Ovary (tissue), 10 donors: ENCODE measurements at places on chromosomes 7 and 10. TPM values are rescaled to one million over a fixed set of nuclear protein-coding genes. Genes with fewer than 3 reads are reported as not detected.

- no peak for DNase-seq
- no peak overlapping the region for H3K4me3 ChIP-seq
These were observed 2.4 kb upstream of the CNOT4 start for GRCh38 chr7:135512135-135512887.

GRCh38 chr10:123518765-123519164, 147.4 kb upstream of the GPR26 start:
- no peak overlapping the region for H3K27ac ChIP-seq
- no peaks in the 10 kb centered on the region for H3K27me3 ChIP-seq
- no peaks in the 10 kb centered on the region for H3K4me1 ChIP-seq
- no peaks in the 10 kb centered on the region for H3K36me3 ChIP-seq

DNA sequence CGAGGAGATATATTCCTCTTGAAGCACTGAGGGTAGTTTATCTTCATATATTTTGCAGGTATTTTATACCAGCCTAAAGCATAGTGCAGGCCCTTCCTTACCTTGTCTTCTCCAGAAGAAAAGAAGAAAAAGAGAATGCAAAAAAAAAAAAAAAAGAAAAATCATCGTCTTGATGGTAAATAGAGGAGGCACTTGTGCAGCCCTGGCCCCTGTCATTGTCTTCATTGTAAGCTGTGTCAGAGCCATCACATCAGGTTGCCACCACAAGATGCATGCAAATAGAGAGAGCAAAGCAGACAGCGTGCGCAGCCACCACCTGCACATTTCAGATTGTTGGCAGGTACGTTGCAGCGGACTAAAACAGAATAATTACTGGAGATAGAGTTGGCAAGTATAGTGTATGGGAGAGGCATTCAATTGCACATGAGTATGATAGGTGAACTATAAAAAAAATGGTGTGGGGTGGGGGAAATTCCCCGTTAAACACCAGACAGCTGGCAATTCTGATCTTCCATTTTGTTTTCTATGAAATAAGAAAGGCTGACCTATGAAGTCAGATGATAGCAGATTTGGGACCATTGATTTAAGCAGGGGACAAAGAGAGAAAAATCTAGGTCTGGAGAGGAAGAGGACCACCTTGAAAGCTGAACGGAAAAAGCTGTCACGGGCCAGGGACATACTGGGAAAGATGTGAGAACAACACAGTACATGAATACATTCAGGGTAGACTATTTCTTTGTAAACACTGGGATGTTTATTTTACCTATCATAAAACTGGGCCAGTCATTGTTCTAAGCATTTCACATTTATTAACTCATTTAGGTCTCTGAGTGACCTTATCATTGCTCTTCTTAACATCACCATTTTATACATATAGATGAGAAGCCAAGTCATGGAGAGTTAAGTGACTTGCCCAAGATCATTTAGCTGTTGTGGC, 306.3 kb upstream of the SP8 start:
- H3K4me1 ChIP-seq, result no peaks in the 10 kb centered on the region
- DNase-seq, result no peak
- H3K36me3 ChIP-seq, result no peaks in the 10 kb centered on the region
- no peak overlapping the region for H3K4me3 ChIP-seq
- no peaks in the 10 kb centered on the region for H3K27me3 ChIP-seq
- H3K27ac ChIP-seq, result no peak overlapping the region

DNA sequence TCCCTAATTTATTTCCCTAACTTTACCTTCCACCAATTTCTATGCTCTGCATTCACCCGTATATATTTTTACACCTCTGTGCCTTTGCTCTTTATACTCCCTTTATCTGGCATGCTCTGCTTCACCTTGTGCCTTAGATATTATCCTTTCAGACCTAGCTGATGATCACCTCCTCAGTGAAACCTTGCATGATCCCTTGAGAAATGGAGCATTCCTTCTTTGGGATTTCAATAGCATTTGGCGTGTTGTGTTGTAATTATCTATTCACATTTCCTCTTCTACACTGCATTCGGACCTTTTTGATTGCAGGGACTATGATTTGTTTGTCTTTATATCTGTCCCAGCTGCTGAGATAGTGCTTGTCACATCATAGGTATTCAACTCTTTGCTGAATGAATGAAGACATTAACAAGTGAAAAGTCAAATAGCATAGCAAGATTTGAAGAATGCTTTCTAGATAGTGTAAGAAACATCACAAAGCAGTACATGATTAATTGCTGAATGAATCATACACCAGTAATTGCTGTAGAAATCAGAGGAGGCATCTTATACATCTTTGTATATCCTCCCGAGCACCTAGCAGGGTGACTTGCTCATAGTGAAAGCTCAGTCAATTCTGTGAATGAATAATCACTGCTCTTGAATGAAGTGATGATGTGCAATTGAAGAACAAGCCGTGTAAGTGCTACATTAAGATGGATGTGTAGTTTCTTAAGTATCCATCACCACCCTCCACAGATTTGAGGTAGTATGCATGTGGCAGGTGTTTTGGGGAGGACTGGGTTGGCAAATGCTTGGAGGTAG, 2.0 kb upstream of the TM9SF3 start:
- no peak overlapping the region for H3K4me3 ChIP-seq
- peaks cover 4% of the 10 kb centered on the region for H3K4me1 ChIP-seq
- no peak overlapping the region for H3K27ac ChIP-seq

GRCh38 chr10:126372396-126372795, 15.9 kb downstream of the ADAM12 start:
- H3K27me3 ChIP-seq, result no peaks in the 10 kb centered on the region
- peaks cover 10% of the 10 kb centered on the region for H3K4me1 ChIP-seq
- no peak overlapping the region for H3K4me3 ChIP-seq
- H3K36me3 ChIP-seq, result no peaks in the 10 kb centered on the region
- no peak overlapping the region for H3K27ac ChIP-seq

- no peak overlapping the region for H3K4me3 ChIP-seq
- no peak overlapping the region for H3K27ac ChIP-seq
These were observed 25.2 kb downstream of the FAM241B start for GRCh38 chr10:69655124-69655867.

GRCh38 chr10:33386926-33387325, 52.5 kb upstream of the NRP1 start:
- peaks cover 3% of the 10 kb centered on the region for H3K4me1 ChIP-seq
- no peaks in the 10 kb centered on the region for H3K36me3 ChIP-seq
- no peaks in the 10 kb centered on the region for H3K27me3 ChIP-seq
- no peak for DNase-seq

- DNase-seq, result peak; percentile 70
- H3K27ac ChIP-seq, result no peak overlapping the region
- no peaks in the 10 kb centered on the region for H3K27me3 ChIP-seq
- peaks cover 9% of the 10 kb centered on the region for H3K4me1 ChIP-seq
These were observed 3.3 kb downstream of the EPHA1 start for GRCh38 chr7:143405173-143406001.

DNA sequence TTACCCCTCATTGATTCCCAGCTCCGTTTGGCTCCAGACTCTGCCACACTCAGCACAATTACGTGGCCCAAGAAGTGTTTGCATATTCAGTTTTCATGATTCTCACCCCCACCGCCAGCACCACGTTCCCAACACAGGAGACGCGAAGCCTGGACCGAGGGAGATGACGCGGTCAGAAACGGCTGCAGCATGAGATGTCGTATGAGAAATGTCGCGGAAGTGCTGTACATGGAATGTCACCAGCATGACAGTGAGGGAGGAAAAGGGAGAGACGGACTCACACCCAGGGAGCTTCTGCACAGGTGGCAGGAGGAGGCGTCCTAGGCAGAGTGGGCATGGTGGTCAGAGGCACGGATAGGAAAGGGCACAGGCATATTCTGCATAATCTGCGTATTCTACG, 188.3 kb downstream of the WDR37 start:
- H3K36me3 ChIP-seq, result no peaks in the 10 kb centered on the region
- no peak overlapping the region for H3K4me3 ChIP-seq
- H3K27ac ChIP-seq, result no peak overlapping the region
- H3K4me1 ChIP-seq, result no peaks in the 10 kb centered on the region

GRCh38 chr10:90481326-90481923, 376.4 kb downstream of the HTR7 start:
- no peak overlapping the region for H3K4me3 ChIP-seq
- no peak overlapping the region for H3K27ac ChIP-seq
- no peaks in the 10 kb centered on the region for H3K4me1 ChIP-seq
- H3K36me3 ChIP-seq, result no peaks in the 10 kb centered on the region
- DNase-seq, result no peak

DNA sequence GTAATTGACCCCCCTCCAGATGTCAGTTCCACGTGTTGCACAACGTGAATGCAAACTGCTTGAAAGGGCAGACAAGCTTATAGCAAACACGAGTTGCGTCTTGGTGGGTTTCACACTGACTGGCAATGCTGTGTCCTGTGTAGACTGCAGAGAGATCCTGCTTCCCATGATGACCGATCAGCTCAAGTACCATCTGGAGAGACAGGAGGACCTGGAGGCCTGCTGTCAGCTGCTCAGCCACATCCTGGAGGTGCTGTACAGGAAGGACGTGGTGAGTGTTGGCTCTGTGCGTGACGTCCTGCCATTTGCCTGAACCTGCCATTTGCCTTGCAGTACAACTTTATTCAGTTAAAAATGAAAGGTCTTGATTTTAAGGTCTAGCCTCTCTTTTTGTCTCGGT, 71.1 kb downstream of the INSYN2A start:
- H3K36me3 ChIP-seq, result no peaks in the 10 kb centered on the region
- H3K4me1 ChIP-seq, result no peaks in the 10 kb centered on the region
- no peak for DNase-seq
- no peaks in the 10 kb centered on the region for H3K27me3 ChIP-seq
- no peak overlapping the region for H3K27ac ChIP-seq

DNA sequence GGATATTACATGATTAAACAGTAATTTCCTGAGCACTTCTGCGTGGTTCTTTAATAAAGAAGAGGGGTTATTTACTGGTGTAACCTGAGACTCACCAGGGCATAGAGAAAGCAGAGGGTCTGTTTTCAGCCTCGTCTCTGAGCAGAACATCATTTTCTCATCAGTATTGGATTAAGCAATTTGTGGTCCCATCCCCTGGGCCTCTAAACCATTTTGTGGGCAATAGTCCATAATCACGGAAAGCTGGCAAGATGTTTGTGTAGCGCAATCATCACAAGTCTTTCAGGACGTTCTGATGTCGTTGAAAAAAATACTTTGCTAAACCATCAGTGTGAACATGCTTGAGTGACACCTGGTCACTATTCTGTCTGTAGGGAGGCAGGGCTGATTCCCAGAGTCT, 37.1 kb upstream of the SEC61G start:
- H3K4me1 ChIP-seq, result peaks cover 1% of the 10 kb centered on the region
- no peak overlapping the region for H3K27ac ChIP-seq
- H3K4me3 ChIP-seq, result no peak overlapping the region
- no peaks in the 10 kb centered on the region for H3K27me3 ChIP-seq

DNA sequence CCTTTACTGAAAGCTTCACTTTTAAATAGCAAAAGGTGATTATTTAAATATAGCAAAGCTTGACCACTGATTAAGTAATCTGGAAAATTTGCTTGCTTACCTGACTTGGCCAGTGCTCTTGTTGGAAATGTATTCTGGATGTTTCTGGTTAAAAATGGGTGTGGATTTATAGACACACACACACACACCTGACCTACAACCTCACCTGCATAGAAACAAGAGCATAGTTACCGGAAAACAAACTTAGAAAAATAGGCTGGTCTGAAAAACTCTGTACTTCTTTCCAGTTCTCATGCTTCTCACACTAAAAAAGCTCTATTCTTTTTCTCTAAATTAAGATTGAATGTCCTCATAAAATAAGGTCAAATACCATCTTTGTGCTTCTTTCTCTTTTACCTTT, at the start of gene AGR3:
Gene AGR3, minus strand, starts transcription at position 140 of the 400 bp plus-strand sequence. CDS start 3,365 bp downstream, outside the sequence.
- H3K4me3 ChIP-seq, result no peak within 1 kb of the TSS
- no peaks in the 10 kb centered on the region for H3K36me3 ChIP-seq
- H3K27me3 ChIP-seq, result no peaks in the 10 kb centered on the region
- no peaks in the 10 kb centered on the region for H3K4me1 ChIP-seq
- no peak within 1 kb of the TSS for H3K27ac ChIP-seq

DNA sequence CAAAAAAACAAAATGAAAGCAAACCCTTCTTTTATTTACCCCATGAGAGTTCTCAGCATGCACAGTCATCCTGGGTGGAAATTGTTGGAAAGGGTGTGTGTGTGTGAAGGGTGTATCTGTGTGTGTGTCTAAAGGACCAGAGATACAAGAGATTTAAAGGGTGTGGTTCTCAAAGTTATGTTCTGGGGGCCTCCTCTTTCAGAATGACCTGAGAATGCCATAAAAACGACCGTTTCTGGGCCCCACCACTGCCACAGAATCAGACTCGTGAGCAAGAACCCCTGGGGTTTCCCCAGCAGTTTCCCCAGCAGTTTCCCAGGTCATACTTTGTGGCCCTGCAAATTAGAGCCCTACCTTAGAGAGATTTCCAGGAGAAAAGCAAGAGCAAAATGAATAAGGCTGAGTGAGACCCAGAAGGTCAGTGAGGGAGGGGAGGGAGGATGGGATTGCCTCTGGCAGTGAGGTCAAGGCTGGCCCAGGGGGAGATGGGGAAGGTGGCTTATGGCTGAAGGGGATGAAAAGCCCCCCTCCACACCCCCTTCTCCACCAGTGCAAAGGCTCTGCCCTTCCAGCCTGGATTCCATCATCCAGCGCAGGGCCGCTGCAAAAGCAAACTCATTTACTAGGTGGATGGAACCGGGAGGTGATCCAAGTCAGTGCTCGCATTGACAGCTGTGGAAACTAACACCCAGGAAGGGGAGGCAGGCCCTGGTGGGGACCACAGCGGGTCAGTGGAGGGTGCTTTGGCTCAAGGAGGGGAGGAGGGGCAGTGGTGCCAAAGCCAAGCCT, 10.2 kb downstream of the PYROXD2 start:
- DNase-seq, result no peak
- no peak overlapping the region for H3K4me3 ChIP-seq
- H3K36me3 ChIP-seq, result no peaks in the 10 kb centered on the region
- H3K4me1 ChIP-seq, result no peaks in the 10 kb centered on the region
- no peak overlapping the region for H3K27ac ChIP-seq

- H3K36me3 ChIP-seq, result no peaks in the 10 kb centered on the region
- H3K4me1 ChIP-seq, result no peaks in the 10 kb centered on the region
- H3K4me3 ChIP-seq, result no peak overlapping the region
These were observed 41.2 kb upstream of the PLPP4 start for GRCh38 chr10:120415709-120416330.

DNA sequence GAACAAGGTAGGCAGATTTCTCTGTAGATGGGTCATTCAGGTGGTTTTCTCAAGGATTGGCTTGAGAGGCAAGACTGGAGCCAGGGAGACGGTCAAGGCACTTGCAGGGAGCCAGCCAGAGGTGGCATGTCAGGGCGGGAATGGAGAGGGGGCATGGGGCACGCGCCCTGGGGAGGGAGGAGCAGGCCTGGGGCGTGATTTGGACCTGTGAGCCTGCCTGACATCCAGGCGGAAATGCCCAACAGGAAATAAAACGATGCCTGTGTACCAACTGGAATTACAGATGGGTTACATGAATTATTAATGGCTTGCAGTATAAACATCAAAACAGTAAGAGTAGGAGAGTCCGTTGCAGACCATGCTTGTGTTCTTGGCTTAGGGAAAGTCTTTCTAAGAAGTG, 8.6 kb upstream of the SUN1 start:
- H3K4me1 ChIP-seq, result peaks cover 20% of the 10 kb centered on the region
- H3K4me3 ChIP-seq, result no peak overlapping the region
- DNase-seq, result peak; percentile 33
- no peaks in the 10 kb centered on the region for H3K27me3 ChIP-seq
- no peaks in the 10 kb centered on the region for H3K36me3 ChIP-seq

- no peaks in the 10 kb centered on the region for H3K36me3 ChIP-seq
- no peak overlapping the region for H3K27ac ChIP-seq
- no peak overlapping the region for H3K4me3 ChIP-seq
- no peak for DNase-seq
- no peaks in the 10 kb centered on the region for H3K27me3 ChIP-seq
- no peaks in the 10 kb centered on the region for H3K4me1 ChIP-seq
These were observed 517.8 kb upstream of the CELF2 start for GRCh38 chr10:10499839-10500238.

Gene PHKG1
- total RNA-seq, result 1.0 TPM

Gene MALRD1
- 0.56 TPM for total RNA-seq

Gene GIMAP5
- total RNA-seq, result 7.5 TPM

Gene TTYH3
- total RNA-seq, result 11.3 TPM

Gene PPP1R17
- total RNA-seq, result not detected
